Prostate gland (tissue), 2 donors: ENCODE measurements at places on chromosomes 7 and 10.

DNA sequence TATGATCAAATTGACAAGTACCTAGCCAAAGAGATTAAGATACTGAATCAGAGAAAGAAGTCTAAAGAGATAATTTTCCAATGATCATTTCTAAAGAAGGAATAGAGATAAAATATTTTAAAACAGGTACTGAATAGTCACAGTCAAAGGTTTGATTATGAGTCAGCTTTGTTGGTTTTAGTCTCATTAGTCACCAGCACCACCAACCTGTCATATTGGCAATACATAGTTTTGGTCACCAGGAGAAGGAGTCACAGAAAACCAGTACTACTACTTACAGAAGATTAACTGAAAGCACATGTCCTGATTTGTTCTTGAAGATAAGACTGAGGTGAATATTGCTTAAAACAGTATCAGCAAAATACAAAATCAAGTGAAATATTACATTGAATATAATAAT is 34.6 kb downstream of the ZEB1 start:
- DNase-seq, result no peak

- DNase-seq, result no peak
Observed at GRCh38 chr7:124192885-124193284, 160.0 kb upstream of the TMEM229A start.

GRCh38 chr7:4603843-4604231 is 78.3 kb upstream of the FOXK1 start:
- DNase-seq, result no peak

DNA sequence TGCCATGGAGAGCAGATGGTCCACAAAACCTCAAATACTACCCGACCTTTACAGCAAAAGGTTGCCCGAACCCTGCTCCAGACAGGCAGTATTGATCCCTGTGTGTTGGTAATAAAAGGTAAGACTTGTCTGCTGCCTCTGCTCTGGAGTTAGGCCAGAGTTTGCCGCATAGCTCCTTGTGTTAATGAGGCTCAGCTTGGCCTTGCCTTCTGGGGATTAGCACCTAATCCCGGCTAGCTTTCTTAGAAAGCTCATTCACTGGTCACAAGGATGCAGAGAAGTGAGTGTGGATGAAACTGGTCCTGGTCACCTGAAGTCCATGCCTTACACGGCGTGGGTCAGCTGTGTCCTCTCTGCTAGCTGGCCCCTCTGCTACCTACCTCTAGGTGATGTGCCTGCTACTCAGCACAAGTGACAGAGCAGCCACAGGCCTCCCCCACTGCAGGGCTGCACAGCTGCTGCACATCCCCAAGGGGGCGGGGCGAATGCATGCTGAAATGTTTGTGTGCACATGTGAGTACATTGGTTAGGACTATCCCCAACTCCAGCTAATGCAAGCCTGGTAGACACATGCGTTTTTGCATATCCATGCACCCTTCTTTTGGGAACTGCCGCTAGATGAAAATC is 31.7 kb upstream of the SYPL1 start:
- no peak for DNase-seq

GRCh38 chr7:141167381-141167964 is 93.6 kb downstream of the TMEM178B start:
- no peak for DNase-seq

GRCh38 chr7:122616951-122617350 is 82.0 kb downstream of the RNF133 start:
- no peak for DNase-seq

GRCh38 chr10:73910401-73910763 is 550 bp upstream of the PLAU start:
- no peak for DNase-seq
